Activated CD4-positive, alpha-beta memory T cell treated with anti-CD3 and anti-CD28 coated beads, Interleukin-2, amount 10 ng/mL, durations not matched to agents 7 days and 5 days (primary cell): ENCODE measurements at places on chromosomes 6 and 20. TPM values are rescaled to one million over a fixed set of nuclear protein-coding genes. Genes with fewer than 3 reads are reported as not detected.

DNA sequence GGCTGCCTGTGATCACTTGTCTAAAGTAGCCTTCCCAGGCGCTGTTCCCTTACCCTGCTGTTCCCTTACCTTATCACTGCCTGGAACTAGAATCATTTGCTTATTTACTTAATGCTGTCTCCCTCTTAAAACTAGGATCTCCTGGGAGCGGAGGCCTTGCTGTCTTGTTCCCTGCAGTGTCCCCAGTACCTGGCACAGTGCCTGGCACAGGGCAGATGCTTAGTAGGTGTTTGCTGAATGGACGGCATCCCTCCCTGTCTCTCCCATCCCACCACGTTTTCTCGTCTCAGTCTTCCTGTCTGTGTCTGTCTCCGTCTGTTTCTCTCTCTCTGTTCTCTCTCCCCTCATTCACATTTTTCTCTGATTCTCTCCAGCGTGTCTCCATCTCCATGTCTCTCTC, 99.9 kb upstream of the MYL9 start:
- no peak overlapping the region for H3K4me3 ChIP-seq
- no peaks in the 10 kb centered on the region for H3K36me3 ChIP-seq
- H3K27ac ChIP-seq, result no peak overlapping the region

Gene CST2
- total RNA-seq, result not detected

- DNase-seq, result no peak
- H3K4me1 ChIP-seq, result peaks cover 21% of the 10 kb centered on the region
- H3K4me3 ChIP-seq, result no peak overlapping the region
- H3K27me3 ChIP-seq, result peaks cover 27% of the 10 kb centered on the region
Measured at GRCh38 chr6:130368576-130368975, 2.8 kb downstream of the TMEM200A start.

DNA sequence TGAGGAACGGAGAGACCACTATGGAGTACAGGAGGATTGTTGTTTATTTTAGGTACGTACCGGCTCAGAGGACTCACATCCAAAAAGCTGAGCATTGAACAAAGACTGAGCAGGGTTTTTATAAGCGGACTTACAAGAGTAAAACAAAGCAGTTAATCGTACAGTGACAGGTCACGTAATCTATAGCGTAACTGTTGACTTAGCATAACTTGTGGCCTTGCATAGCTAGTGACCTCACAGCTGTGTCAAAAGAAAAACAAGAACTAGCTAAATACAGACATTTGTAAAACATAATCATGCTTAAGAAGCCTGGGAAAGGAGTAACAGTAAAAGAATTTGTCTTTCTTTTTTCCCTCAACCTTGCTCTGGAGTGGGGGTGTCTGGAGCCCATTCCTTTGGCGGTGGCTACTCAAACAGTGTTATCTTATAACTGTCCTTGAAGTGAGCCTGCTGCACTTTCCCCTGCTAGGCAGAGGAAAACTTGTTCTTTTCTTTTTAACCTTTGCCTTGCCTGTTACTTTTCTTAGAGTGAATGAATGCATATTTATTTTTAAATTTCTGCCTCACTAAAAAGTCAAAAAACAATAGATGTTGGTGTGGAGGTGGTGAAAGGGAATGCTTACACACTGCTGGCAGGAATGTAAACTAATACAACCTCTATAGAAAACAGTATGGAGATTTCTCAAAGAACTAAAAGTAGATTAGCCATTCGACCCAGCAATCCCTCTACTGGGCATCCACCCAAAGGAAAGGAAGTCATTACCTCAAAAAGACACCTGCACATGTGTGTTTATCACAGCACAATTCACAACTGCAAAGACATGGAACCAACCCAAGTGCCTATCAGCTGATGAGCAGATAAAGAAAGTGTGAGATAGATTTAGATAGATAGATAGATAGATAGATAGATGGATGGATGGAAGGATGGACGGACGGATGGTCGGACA, 109.0 kb downstream of the TAF4 start:
- no peak overlapping the region for H3K4me3 ChIP-seq
- no peak overlapping the region for H3K27ac ChIP-seq
- no peaks in the 10 kb centered on the region for H3K4me1 ChIP-seq
- H3K36me3 ChIP-seq, result no peaks in the 10 kb centered on the region
- DNase-seq, result no peak

Gene PPIL6
- not detected for total RNA-seq

Gene CST5
- total RNA-seq, result not detected

GRCh38 chr20:38680500-38681306, 43.6 kb upstream of the SLC32A1 start:
- no peaks in the 10 kb centered on the region for H3K36me3 ChIP-seq
- H3K27ac ChIP-seq, result no peak overlapping the region
- no peaks in the 10 kb centered on the region for H3K4me1 ChIP-seq

Gene DYNLRB1
- total RNA-seq, result 109 TPM

GRCh38 chr6:87045521-87046075, 49.3 kb downstream of the CGA start:
- no peaks in the 10 kb centered on the region for H3K36me3 ChIP-seq
- no peak overlapping the region for H3K27ac ChIP-seq
- H3K4me1 ChIP-seq, result no peaks in the 10 kb centered on the region
- peaks cover 28% of the 10 kb centered on the region for H3K27me3 ChIP-seq
- DNase-seq, result no peak

DNA sequence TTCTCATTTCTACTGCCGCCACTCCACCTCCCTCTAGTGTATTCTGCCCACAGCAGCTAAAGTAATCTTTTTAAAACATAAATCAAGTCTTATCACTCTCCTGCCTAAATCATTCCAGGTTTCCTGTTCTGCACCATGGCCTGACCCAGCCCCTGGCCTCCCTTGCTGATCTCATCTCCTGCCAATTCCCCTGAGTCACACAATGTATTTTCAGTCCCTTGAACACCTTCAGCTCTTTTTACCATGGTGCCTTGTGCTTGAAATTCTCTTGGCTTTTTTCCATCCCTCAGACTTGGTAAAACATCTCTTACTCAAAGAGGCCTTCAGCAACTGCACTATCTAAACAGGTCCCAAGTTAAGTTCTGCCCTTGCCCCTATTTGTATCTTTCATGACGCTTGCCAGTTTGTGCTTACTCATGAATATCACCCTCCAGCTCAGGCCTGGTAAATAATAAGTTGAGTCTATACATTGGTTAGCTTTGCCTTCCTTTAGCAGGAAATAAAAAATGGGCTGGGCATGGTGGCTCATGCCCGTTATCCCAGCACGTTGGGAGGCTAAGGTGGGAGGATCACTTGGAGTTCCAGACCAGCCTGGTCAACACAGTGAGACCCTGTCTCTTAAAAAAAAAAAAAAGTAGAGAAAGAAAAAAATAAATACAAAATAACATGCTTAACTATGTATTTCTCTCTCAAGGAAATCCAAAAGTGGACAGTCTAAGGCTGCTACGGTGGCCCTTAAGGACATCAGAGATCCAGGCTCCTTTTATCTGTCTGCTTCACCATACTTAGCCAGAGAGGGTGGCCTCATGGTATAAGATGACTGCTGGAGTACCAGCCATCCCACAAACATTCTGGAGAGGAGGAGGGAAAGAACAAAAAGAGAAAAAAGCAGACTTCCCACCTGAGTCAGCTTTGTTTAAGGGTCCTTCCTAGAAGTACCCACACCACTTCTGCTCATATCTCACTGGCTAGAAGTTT, 62.2 kb downstream of the ARFGEF2 start:
- no peak overlapping the region for H3K27ac ChIP-seq
- peaks cover 61% of the 10 kb centered on the region for H3K36me3 ChIP-seq
- no peak overlapping the region for H3K4me3 ChIP-seq
- no peaks in the 10 kb centered on the region for H3K4me1 ChIP-seq

DNA sequence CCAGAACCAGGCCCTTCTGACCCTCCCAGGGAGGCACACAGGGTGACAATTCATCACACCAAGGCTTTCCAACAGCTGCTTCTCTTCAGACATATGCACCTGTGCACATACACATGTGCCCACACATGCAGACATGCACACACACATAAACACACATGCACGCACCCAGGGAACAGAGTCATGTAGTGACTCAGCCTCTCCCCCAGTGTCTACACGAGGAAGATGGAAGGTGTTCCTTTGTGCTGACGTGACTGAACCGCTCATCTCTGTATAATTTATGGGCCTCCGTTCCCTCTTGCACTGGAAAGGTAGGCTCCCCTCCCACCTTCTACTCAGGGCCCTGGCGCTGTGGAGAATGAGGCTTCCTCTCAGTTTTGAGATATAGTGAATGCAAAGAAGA, 23.8 kb upstream of the PLEKHG1 start:
- H3K27ac ChIP-seq, result no peak overlapping the region
- H3K27me3 ChIP-seq, result peaks cover 15% of the 10 kb centered on the region
- H3K4me1 ChIP-seq, result no peaks in the 10 kb centered on the region
